Upper lobe of left lung (tissue), 6 donors: ENCODE measurements at places on chromosomes 4 and X. TPM values are rescaled to one million over a fixed set of nuclear protein-coding genes. Genes with fewer than 3 reads are reported as not detected.

AP1S2 gene
- total RNA-seq: 30.4 TPM

CCDC158 gene
- total RNA-seq: 0.37 TPM

DNA sequence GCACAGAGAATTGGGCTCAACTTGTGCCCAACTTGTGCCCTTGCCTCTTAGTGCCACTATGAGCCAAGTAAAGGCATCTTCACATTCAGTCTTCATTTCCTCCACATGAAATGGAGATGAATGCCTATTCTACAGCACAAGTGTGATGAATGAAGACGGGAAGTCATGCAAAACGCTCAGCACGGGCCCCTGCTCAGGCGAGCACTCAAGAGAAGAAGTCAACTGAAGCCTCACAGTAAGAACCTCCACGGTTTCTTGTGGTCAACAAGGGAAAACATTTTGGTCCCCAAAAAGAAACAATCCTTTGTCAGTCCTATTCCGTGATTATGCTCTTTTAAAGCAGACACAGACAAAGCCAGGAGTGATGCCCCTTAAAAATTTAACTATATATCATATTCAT lies 87.0 kb downstream of the IRF2 start:
- H3K36me3 ChIP-seq: peaks cover 56% of the 10 kb centered on the region
- H3K4me3 ChIP-seq: no peak overlapping the region

FRYL gene
- total RNA-seq: 89.1 TPM

GRCh38 chr4:76532805-76533204 lies 97.8 kb downstream of the SHROOM3 start:
- no peak overlapping the region for H3K27ac ChIP-seq
- H3K4me1 ChIP-seq: no peaks in the 10 kb centered on the region
- no peak for DNase-seq
- H3K4me3 ChIP-seq: no peak overlapping the region

DNA sequence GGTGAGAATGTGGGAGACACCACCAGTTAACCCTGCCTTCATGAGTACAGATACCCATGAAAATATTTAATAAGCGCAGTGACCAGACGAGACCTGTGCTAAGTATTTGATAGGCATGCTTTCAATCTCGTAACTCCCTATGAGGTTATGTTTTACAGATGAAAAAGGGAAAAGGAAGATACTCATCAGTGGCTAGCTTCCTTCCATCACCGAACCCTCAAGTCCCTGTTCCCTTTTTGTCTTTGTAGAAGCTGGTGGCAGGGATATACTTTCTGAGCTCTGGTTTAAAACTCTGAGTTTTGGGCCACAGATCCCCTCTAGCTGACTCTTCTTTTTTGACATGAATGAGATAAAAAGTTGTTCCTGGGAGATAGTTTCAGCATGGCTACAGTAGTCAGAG lies 26.3 kb downstream of the AFF1 start:
- no peaks in the 10 kb centered on the region for H3K36me3 ChIP-seq
- peak overlapping the region; percentile 13 for H3K27ac ChIP-seq
- H3K27me3 ChIP-seq: no peaks in the 10 kb centered on the region
- peaks cover 48% of the 10 kb centered on the region for H3K4me1 ChIP-seq

DLG3 gene
- 14.7 TPM for total RNA-seq

GRCh38 chrX:650811-651210 lies 20.2 kb downstream of the SHOX start:
- no peak for DNase-seq
- H3K27ac ChIP-seq: no peak overlapping the region
- H3K4me3 ChIP-seq: no peak overlapping the region
- no peaks in the 10 kb centered on the region for H3K27me3 ChIP-seq

- H3K27me3 ChIP-seq: no peaks in the 10 kb centered on the region
- DNase-seq: no peak
- no peak overlapping the region for H3K27ac ChIP-seq
- H3K4me3 ChIP-seq: no peak overlapping the region
Measured at GRCh38 chr4:17561195-17561909, 15.6 kb upstream of the LAP3 start.

GRCh38 chrX:7542587-7543380 lies 300.2 kb upstream of the VCX start:
- H3K27me3 ChIP-seq: no peaks in the 10 kb centered on the region
- H3K4me3 ChIP-seq: no peak overlapping the region
- no peak for DNase-seq
- no peak overlapping the region for H3K27ac ChIP-seq

SUPT20HL2 gene
- not detected for total RNA-seq

- no peak overlapping the region for H3K4me3 ChIP-seq
- no peak overlapping the region for H3K27ac ChIP-seq
- no peak for DNase-seq
- no peaks in the 10 kb centered on the region for H3K27me3 ChIP-seq
- no peaks in the 10 kb centered on the region for H3K4me1 ChIP-seq
Measured at GRCh38 chrX:45888518-45888917, 656.7 kb downstream of the ZNF674 start.

GYPE gene
- total RNA-seq: 1.7 TPM

ARHGEF38 gene
- 35.4 TPM for total RNA-seq

DNA sequence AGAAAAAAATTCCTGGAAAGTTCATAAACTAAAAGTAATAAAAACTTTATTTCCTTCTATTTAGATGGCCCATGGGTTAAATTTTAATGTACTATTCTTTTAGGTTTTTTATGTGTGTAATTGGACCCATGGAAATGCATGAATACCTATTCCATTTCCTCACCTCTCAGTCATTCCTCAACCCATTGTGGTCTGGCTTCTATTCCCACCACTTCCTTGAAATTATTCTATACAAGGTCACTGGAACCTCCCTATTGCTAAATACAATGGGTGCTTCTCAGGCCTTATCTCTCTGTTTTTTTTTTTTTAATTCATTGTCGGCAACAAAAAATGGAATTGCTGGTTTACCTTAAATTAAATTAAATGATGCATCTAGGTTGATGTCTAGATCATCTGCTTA lies 17.2 kb downstream of the SLC39A8 start:
- H3K36me3 ChIP-seq: peaks cover 4% of the 10 kb centered on the region
- DNase-seq: no peak
- H3K4me3 ChIP-seq: no peak overlapping the region

GRCh38 chrX:14927401-14927800 lies 54.2 kb downstream of the MOSPD2 start:
- H3K27me3 ChIP-seq: no peaks in the 10 kb centered on the region
- DNase-seq: no peak
- H3K4me1 ChIP-seq: no peaks in the 10 kb centered on the region
- H3K27ac ChIP-seq: no peak overlapping the region

DNA sequence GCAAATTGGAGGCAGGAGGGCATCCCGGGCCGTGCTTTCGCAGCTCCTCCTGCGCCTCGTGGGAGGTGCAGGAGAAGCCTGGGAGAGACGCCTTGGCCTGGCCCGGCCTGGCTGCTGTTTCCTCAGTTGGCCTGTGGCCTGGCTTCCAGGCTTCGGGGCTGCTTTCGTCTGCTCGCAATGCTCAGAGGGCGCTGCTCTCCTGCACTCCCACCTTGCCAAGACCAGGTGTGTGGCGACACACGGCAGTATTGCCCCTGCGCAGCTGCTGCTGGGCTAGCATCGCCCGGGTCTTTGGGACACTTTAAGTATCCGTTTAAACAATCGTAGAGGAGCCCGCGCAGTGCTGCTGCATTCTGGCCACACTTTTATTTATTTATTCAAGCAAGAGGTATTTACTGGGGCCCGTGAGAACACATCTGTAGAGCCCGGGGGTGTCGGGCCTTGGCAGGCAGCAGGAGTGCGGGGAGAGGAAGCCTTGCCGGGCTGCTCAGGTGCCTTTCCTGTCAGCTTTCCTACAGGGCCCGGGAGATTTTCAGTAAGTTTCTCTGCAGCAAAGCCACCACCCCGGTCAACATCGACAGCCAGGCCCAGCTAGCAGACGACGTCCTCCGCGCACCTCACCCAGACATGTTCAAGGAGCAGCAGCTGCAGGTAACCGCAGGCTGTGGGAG lies 26.2 kb upstream of the HGFAC start:
- H3K27ac ChIP-seq: no peak overlapping the region
- H3K4me3 ChIP-seq: no peak overlapping the region
- H3K27me3 ChIP-seq: no peaks in the 10 kb centered on the region
- no peaks in the 10 kb centered on the region for H3K4me1 ChIP-seq
- H3K36me3 ChIP-seq: peaks cover 39% of the 10 kb centered on the region

DNA sequence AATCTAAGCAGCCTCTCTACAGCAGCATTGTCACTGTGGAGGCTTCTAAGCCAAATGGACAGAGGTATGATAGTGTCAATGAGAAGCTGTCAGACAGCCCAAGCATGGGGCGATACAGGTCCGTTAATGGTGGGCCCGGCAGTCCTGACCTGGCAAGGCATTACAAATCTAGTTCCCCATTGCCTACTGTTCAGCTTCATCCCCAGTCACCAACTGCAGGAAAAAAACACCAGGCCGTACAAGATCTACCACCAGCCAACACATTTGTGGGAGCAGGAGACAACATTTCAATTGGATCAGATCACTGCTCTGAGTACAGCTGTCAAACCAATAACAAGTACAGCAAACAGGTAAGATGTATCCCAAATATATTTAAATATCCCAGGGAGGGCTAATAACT lies 4.1 kb downstream of the PCDH7 start:
- no peak overlapping the region for H3K27ac ChIP-seq
- H3K4me1 ChIP-seq: peaks cover 10% of the 10 kb centered on the region
- no peak overlapping the region for H3K4me3 ChIP-seq
- H3K36me3 ChIP-seq: no peaks in the 10 kb centered on the region
- DNase-seq: no peak
- H3K27me3 ChIP-seq: no peaks in the 10 kb centered on the region

DNA sequence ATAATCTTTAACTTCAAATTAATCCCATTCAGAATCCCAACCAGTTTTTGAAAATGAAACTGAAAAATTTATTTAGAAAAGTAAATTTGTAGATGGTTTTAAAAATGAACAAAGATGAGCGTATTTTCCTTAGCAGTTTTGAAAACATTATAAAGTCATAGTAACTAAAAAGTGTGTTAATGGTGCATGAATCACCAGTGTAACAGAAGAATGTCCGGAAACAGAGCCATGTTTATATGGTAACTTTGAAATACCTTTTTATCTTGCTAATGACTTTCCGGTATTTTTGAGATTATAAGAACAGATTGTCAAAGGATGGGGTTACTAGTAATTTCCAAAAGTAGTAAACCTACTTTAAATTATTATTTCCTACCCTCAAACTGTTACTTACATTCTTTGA lies 145.9 kb downstream of the IRS4 start:
- no peak overlapping the region for H3K4me3 ChIP-seq
- no peaks in the 10 kb centered on the region for H3K27me3 ChIP-seq
- H3K27ac ChIP-seq: no peak overlapping the region
- no peak for DNase-seq

- H3K4me3 ChIP-seq: peak overlapping the region; percentile 36
- no peak for DNase-seq
- no peaks in the 10 kb centered on the region for H3K36me3 ChIP-seq
- peak overlapping the region; percentile 96 for H3K27ac ChIP-seq
Measured at GRCh38 chrX:103687696-103688201, 1.2 kb upstream of the MORF4L2 start.

- no peak for DNase-seq
- no peaks in the 10 kb centered on the region for H3K27me3 ChIP-seq
- no peak overlapping the region for H3K27ac ChIP-seq
- H3K4me3 ChIP-seq: no peak overlapping the region
Measured at GRCh38 chr4:17889692-17890091, 78.9 kb downstream of the NCAPG start.

SPIN2B gene
- total RNA-seq: 10.4 TPM

TRIM61 gene
- 0.44 TPM for total RNA-seq

DNA sequence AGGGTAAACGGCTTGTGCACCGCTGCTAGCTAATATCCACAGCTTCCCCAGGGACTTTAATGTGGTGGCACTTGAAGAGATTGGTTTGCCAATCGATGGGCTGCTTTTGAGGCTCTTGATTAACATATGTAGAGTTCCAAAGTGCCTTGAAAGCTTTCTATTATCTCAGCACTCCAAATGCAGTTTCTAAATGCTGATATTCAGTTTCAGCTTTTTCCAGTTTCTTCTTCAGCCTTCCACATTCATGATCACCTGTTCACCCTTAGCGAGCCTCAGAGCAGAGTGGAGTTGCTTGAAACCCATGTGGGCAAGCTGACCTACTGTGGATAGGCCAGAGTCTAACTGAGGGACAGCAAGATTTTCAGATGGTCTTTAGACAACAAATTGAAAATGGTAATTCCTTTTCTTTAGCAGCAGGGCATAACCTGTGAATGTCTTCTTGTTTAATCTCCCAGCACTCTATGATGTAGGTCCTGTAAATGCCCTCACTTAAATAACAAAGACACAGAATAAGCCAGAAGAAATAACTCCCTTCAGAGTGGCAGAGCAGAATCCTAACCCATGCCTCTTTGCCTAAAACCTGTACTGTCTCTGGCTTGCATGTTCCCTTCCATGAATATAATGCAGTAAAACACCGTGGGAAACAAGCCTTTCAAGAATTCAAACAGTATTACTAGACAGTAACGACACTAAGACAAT lies 99.8 kb downstream of the TSPAN5 start:
- no peaks in the 10 kb centered on the region for H3K27me3 ChIP-seq
- DNase-seq: no peak
- H3K36me3 ChIP-seq: no peaks in the 10 kb centered on the region
- no peaks in the 10 kb centered on the region for H3K4me1 ChIP-seq
- no peak overlapping the region for H3K4me3 ChIP-seq

GRCh38 chrX:112841114-112841819 lies 636 bp upstream of the AMOT start:
- H3K36me3 ChIP-seq: no peaks in the 10 kb centered on the region
- H3K27me3 ChIP-seq: no peaks in the 10 kb centered on the region
- H3K4me3 ChIP-seq: peak overlapping the region; percentile 60

- DNase-seq: no peak
- no peaks in the 10 kb centered on the region for H3K4me1 ChIP-seq
- no peaks in the 10 kb centered on the region for H3K27me3 ChIP-seq
- no peak overlapping the region for H3K4me3 ChIP-seq
- H3K36me3 ChIP-seq: no peaks in the 10 kb centered on the region
- no peak overlapping the region for H3K27ac ChIP-seq
Measured at GRCh38 chr4:182093431-182093831, 149.8 kb upstream of the TENM3 start.

GRCh38 chr4:141142423-141142822 lies 9.2 kb upstream of the RNF150 start:
- no peak overlapping the region for H3K4me3 ChIP-seq
- no peaks in the 10 kb centered on the region for H3K36me3 ChIP-seq
- DNase-seq: peak; percentile 47
- H3K27ac ChIP-seq: no peak overlapping the region

GRCh38 chrX:93422693-93423092 lies 250.7 kb downstream of the NAP1L3 start:
- no peaks in the 10 kb centered on the region for H3K36me3 ChIP-seq
- no peak overlapping the region for H3K27ac ChIP-seq
- no peaks in the 10 kb centered on the region for H3K4me1 ChIP-seq
- no peaks in the 10 kb centered on the region for H3K27me3 ChIP-seq
- no peak overlapping the region for H3K4me3 ChIP-seq
- DNase-seq: no peak

TREX2 gene
- 1.2 TPM for total RNA-seq

HEPH gene
- total RNA-seq: 3.7 TPM

DNA sequence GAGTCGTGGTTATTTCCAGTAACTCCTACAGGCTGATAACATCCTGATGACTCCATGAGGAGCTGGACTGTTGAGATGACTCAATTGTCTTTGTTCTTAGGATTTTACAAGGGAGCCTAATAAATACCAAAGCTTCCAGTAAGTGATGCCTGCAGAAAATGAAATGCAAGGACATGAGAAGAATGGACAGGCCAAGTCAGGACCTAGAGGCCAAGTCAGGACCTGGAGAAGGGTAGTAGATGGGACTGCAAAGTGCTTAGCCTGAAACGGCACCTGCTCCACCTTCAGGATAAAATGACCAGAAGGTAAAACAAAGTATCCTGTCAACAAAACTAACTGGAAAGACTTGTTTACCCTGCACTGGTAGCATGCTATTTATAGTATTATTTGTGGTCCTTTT lies 6.4 kb upstream of the SLC10A6 start:
- no peak overlapping the region for H3K27ac ChIP-seq
- DNase-seq: no peak
- H3K27me3 ChIP-seq: no peaks in the 10 kb centered on the region
- no peaks in the 10 kb centered on the region for H3K4me1 ChIP-seq
- no peaks in the 10 kb centered on the region for H3K36me3 ChIP-seq
- no peak overlapping the region for H3K4me3 ChIP-seq
